H7 (cell line): ENCODE measurements at places on chromosomes 1 and 21.

DNA sequence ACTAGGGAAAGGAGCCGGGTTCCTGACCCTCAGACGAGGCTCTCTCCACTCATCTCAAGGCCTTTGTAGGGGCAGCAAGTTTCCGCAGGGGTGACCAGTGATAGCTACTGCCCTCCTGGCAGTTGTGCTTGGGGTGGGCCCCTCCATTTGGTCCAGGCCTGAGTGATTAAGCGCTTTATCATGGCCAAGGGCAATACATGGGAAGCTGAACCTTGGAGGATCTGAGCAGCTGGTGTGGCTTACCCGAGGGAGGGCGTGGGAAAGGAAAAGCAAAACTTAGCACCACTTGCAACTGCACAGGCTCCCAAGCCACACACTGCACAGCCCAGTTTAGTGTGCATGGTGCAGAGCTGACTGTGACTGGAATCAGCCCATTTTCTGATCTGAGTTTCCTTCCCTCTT, 47.8 kb downstream of the GADD45A start:
- no peak for DNase-seq

DNA sequence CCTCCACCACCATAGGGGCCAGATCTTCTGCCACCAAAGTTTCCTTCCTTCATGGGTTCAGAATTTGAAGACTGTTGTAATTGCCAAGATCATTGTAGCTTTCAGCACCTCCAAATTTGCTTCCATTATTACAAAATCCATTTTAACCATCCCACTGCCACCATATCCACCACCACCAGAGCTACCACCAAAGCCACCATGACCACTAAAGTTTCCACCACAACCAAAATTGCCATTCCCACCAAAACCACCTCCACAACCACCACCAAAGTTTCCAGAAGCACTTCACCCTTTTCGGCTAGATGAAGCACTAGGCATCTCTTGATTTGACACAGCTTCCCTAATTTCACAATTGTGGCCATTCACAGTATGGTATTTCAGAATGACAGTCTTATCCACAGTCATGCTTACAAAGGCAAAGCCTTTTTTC, 45.2 kb downstream of the SLC30A7 start:
- no peak for DNase-seq

DNA sequence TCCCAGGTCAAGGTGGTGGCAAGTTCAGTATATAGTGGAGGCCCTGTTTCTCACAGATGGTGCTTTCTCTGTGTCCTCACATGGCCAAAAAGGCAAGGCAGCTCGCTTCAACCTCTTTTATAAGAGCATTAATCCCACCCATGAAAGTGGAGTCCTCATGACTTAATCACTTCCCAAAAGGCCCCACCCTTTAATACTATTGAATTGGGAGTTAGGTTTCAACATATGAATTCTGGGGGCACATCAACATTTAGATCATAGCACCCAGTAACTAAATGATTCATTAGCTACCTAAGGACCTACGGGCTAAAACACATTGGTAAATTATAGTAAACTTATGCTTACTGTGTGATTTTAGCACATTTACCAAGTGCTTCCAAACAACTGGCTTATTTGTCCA, 317.9 kb downstream of the LTN1 start:
- DNase-seq = no peak

GRCh38 chr1:33727310-33727709, 136.6 kb upstream of the HMGB4 start:
- no peak for DNase-seq

GRCh38 chr1:50783286-50783685, 176.8 kb downstream of the FAF1 start:
- no peak for DNase-seq

- DNase-seq = no peak
Observed at GRCh38 chr1:52436817-52437216, 32.4 kb downstream of the PRPF38A start.

GRCh38 chr1:63124666-63125191, 197.6 kb upstream of the FOXD3 start:
- DNase-seq = no peak

DNA sequence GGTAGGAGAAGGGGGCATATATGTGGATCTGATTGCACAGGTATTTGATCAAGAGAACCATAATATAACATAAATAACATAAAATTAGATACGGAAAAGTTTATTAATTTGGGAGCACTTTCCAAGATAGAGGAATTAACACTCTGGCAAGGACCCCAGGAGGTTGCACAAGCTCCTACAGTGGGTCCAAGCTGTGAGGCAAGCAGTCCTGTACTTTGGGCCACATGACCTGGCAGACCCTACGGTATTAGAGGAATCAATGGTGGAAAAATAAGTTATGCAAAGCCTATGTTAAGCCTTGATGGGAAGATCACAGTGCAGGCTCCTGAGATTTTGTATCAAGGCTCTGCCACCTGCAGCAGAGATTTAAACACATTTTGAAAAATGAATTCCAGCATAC, 220.1 kb downstream of the COL24A1 start:
- no peak for DNase-seq

DNA sequence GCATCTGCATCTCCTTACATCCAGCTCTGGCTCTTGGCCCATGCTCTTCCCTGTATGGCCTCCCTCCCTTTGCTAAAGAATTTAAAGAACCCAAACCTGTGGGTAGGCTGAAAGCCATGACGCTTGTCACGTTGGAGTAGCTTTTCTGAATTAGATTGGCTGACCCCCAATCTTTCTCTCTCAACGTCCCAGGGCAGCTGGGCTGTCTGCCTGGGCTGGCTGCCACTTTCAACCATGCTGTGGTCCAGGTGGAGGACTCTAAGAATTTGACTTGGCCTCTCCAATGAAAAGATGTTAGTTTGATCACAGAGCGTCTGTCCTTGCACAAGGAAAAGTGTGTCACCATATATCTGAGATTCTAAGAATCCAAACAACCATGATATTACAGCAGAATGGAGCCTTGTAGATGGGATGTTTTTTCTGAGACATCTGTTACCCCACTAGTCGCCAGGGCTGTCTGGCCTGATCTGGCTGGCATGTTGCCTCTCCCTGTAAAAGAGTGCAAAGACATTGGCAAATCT, 6.5 kb upstream of the IGSF3 start:
- DNase-seq = no peak

GRCh38 chr1:6771441-6771769, 13.8 kb upstream of the CAMTA1 start:
- DNase-seq = no peak

GRCh38 chr1:77281491-77282186, at the start of gene AK5:
AK5 (plus strand) TSS chr1:77282019; CDS start chr1:77282314, 295 bp downstream.
- DNase-seq = peak; percentile 87

DNA sequence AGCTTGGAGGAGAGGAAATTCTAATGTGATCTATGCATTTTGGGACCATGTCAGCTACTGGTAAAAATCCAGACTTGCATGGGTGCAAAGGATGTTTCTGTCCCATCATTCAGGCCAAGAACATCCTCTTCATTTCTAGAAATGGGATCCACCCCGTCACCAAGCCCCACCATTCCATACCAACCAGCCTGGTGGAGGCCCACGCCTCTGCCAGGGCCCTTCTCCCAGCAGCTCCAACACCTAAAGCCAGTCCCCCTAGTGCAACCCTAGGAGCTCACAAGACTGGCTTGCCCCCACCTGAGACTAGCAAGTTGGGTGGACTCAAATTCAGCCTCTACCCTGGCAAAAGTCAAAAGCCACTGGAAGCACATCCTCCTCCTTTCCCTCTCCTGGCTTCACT, 1.9 kb downstream of the ARHGEF11 start:
- no peak for DNase-seq

DNA sequence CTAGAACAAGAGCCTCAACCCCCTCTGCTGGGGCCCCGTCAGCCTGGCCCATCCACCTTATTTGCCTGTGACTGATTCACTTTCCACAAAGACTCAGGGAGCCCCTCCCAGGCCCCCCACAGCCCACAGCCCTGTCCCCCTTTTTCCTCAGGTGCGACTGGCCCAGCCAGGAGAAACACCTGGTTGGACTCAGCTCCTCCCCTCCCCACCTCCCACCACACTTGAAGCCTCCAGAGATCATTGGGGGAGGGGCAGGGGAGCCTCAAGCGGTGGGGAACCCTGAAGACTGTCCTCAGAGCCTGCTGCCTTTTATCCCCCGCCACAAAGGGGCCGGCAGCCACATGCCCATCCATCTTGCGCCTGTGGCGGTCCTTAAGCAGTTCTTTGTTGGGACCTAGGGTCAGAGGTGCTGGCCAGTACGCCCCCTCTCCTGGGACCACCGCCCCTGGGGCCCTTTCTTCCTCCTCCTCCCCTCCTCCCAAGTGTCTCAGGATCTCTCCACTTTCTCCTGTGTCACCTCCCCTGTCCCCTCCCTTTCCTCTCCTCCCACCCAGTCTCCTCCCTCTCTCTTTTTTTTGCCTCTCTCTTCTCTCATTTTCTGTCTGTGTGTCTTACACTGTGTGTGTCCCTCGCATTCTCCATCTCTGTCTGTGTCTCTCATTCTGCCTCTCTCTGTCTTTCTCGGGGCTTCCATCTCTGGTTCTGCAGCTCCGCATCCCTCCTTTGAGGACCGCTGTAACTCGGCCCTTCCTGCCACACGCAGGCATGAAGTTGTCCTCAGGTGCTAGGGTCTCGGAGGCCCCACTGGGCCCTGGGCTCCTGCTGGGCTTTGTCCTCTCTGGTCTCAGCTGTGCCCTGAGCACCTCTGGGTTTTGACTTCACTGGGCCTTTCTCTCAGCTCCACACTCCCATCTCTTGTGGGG, 12.2 kb downstream of the CRABP2 start:
- DNase-seq = peak; percentile 97

DNA sequence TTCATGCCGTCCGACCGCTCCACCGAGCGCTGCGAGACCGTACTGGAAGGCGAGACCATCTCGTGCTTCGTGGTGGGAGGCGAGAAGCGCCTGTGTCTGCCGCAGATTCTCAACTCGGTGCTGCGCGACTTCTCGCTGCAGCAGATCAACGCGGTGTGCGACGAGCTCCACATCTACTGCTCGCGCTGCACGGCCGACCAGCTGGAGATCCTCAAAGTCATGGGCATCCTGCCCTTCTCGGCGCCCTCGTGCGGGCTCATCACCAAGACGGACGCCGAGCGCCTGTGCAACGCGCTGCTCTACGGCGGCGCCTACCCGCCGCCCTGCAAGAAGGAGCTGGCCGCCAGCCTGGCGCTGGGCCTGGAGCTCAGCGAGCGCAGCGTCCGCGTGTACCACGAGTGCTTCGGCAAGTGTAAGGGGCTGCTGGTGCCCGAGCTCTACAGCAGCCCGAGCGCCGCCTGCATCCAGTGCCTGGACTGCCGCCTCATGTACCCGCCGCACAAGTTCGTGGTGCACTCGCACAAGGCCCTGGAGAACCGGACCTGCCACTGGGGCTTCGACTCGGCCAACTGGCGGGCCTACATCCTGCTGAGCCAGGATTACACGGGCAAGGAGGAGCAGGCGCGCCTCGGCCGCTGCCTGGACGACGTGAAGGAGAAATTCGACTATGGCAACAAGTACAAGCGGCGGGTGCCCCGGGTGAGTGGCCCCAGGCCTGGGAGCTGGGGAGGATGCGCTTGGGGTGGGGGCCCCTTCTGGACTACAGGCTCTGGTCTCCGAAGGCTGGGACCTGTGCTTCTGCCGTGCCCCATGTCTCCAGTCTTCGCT, 1.1 kb downstream of the SKI start:
- peak; percentile 82 for DNase-seq

DNA sequence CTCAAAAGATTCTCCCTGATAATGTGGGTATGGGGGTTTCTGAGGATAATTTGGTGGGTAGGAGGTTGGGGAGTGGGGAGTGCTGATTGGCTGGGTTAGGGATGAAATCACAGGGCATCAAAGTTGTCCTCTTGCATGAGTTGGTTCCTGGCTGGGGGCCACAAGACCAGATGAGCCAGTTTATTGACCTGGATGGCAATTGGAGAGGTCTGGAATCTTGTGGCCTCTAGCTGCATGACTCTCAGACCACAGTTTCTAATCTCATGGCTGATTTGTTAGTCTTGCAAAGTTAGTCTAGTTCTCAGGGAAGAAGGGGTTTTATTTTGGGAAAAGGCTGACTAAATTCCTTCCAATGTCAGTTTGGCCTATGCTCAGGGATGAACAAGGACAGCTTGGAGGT, 3.3 kb upstream of the GBP1 start:
- no peak for DNase-seq

- no peak for DNase-seq
Observed at GRCh38 chr1:220233927-220234326, 38.3 kb downstream of the RAB3GAP2 start.

- DNase-seq = no peak
Observed at GRCh38 chr1:100390531-100390930, 38.2 kb downstream of the CDC14A start.

- DNase-seq = no peak
Observed at GRCh38 chr1:159008744-159009188, 941 bp upstream of the IFI16 start.

DNA sequence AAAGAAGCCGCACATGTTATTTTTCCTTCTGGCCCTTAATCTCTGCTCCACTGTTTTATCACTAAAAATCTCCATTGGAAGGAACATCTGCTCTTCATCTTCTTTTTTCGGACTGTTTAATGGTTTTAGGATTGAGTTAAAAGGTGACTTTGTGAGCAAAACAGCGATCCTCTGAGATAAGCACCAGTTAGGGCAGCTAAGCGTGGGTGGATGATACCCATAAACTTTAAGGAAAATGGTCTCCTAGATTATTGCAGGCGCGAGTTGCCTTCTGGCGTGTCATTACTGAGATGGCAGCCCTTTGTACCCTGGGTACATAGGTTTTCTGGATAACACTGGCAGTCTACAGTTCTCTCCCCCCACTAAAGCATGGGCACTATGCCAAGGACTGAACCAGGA, 44.0 kb upstream of the HMGB4 start:
- DNase-seq = no peak

- DNase-seq = no peak
Observed at GRCh38 chr1:81209461-81209860, 591.3 kb upstream of the ADGRL2 start.

- DNase-seq = peak; percentile 21
Observed at GRCh38 chr1:98044071-98044697, 123.3 kb upstream of the DPYD start.

- DNase-seq = no peak
Observed at GRCh38 chr1:86365896-86366295, 30.2 kb downstream of the ODF2L start.

GRCh38 chr1:46113948-46114347, 18.5 kb downstream of the PIK3R3 start:
- DNase-seq = no peak

DNA sequence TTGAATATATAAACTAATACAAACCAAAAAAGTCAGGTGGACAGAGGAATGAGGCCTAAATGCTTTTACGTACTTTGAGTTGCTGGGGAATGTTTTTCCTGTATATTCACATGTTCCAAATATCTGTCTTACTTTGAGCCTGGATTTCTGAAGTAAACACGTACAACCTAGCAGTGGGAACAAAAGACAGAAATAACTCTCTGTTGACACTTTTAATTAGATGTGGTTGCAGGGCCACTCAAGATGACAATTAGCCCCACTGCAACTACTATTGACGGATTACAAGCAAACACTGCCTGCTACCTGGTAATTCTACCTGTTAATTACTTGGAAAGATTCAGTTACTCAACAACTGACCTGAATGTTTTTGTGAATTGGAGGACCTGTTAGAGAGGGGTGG, 196.9 kb downstream of the TTLL7 start:
- DNase-seq = no peak
